Diencephalon (tissue), 1 donor: ENCODE measurements at places on chromosomes 3 and 15. TPM values are rescaled to one million over a fixed set of nuclear protein-coding genes. Genes with fewer than 3 reads are reported as not detected.

Gene GXYLT2
- 6.0 TPM for total RNA-seq

Gene PLXNA1
- total RNA-seq: 86.7 TPM

Gene FHIT
- 174 TPM for total RNA-seq

Gene MED12L
- 23.8 TPM for total RNA-seq
